ENCODE measurements at places on chromosomes 2 and 18. TPM values are rescaled to one million over a fixed set of nuclear protein-coding genes. Genes with fewer than 3 reads are reported as not detected.

GRCh38 chr2:85865539-85866164 is 23.1 kb downstream of the ST3GAL5 start:
- DNase-seq: no peak

GRCh38 chr2:10661846-10662245 is 27.9 kb downstream of the NOL10 start:
- DNase-seq: no peak

DNA sequence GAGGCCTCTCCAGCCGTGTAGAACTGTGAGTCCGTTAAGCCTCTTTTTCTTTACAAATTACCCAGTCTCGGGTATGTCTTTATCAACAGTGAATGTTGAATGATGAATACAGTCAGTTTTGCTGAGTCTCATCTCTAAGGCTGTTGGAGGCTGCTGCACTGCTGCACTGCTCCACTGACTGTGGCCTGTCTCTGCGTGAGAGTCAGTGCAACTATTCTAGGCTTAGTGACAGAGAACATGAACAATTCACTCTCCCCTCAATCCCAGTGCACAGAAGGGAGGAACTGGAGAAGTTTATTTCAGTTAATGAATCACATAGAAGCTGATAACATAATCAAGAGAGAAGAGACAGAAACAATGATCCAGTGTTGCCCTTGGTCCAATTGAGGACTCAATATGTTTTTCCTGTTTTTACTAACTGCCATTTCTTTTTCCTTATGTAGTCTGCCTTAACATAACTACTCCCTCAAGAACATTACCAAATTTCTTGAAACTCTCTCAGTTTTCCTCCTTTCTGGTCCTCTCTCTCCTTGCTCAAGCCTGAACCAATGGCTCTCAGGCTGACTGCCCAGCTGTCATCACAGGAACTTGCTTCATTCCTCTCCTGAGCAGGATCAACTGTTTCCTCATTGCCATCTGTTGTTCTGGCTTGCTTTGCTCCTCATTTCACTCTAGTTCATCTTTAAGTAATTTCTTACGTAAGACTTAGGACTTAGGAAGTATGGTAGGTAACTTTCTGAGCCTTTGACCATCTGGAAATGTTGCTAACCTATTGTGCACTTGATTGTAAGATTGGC is 483.2 kb downstream of the METTL4 start:
- DNase-seq: peak; percentile 42

DNA sequence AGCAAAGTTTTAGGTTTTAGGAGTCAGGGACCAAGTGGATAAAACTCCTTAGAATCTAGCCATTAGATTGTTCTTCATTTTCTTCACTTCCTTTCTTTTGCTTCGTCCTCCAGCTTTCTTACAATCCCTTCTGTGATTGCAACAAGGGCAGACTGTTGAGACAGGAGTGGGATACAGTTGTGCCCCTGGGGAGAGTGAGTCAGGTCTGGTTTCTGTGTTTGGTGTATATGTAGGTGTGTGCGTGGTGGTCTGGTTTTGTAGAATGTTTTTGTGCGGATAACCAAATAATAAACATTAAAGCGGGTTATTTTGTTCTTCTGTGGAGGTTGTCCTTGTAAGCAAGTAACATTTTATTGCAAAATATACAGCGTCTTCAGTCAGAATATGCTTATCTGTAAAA is 7.3 kb downstream of the INSIG2 start:
- DNase-seq: no peak

- DNase-seq: no peak
Observed at GRCh38 chr2:47217277-47217676, 62.2 kb upstream of the STPG4 start.

DNA sequence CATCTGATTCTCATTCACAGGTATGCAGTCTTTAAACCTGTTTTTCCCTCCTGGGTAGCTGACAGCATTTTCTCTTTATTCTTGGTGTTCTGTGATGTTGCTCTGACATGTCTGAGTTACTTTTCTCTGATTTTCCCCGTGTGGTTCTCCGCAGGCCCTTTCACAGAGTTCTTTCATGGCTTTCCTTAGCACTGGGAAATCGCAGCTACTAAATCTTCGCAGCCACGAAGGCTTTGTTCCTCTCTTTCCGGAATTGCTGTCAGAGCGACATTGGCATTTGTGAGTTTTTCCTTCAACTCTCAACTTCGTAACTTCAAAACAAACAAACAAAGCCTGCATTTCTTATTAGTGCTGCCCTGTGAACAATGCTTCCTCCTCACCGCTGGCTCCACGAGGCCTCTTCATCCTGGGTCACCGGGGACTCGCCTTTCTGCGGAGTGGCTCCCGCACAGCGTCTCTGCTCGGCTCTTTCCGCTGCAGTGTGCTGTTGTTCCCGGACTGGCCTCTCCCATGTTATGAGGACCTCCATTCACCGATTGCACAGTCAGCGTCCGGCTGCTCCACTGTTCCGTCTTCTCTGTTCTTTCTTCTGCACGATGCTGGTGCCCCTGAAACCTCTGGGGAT is 16.1 kb downstream of the COLEC11 start:
- DNase-seq: no peak

DNA sequence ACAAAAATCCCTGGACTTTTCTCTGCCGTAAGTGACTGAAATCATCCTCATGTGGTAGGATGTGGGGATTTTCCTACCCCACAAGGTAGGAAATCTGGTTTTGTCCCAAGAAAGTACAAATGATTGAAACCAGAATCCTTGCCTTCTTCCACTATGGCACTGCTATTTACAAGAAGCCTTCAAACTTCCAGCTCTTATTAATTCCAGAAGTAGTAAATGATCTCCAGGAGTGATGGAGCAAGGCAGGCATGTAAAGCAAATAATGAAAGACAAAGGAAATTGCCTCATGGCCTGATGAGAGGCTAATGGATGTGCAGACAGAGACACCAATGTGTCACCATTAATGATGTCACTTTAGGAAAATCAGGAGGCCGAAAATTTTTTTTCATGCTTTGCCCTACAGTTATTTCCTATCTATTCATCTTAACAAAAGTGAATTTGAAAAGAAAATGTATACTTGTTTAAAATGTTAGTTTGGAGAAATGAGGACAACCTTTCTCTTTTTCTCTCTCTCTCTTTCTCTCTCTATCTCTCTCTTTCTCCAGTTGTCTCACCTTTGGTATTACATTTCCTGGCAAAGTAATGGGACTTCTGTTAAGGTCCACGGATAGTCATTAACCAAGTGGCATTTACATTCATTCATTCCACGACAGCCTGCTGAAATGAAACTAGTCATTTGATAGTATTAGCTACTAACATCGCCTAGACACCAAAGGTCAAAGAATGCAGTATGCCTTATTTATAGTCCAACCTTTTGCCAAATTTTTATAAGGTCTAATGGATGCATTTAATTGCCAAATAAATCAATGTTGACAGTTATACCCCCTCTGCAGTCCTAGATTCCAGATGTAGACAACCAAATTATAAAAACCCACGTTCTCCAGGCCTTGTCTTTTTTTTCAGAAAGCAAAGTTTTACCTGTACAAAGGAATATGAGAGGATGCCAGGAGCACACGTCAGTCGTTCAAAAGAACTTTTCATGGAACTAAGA is 5.0 kb upstream of the EVA1A start:
- no peak for DNase-seq

DNA sequence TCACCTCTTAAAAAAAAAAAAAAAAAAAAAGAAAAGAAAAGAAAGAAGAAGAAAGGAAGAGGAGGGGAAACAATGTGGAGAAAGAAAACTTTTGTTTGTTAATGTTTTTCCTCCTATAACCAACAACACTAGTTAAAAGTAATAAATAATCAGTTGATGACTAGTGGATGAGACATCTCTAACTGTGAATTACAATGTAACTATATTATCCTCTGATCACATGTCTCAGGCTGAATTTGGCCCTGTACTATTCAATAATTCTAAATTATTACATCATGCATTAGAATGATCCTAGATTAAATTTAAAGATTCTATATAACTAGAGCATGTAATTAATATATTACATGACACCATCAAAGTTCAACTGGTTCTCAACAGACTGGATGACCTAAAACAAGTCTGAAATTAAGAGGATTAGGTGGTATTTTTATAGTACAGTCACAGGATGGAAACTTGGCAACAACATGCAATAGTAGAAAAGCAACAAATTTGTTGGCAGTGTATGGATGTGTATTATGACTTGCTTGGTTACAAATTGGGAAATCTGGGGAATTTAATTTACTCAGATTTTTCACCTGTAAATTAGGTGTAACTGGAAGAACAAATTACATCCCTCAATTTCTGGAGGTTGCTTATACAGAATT is 269.3 kb upstream of the SETBP1 start:
- DNase-seq: peak; percentile 2

DNA sequence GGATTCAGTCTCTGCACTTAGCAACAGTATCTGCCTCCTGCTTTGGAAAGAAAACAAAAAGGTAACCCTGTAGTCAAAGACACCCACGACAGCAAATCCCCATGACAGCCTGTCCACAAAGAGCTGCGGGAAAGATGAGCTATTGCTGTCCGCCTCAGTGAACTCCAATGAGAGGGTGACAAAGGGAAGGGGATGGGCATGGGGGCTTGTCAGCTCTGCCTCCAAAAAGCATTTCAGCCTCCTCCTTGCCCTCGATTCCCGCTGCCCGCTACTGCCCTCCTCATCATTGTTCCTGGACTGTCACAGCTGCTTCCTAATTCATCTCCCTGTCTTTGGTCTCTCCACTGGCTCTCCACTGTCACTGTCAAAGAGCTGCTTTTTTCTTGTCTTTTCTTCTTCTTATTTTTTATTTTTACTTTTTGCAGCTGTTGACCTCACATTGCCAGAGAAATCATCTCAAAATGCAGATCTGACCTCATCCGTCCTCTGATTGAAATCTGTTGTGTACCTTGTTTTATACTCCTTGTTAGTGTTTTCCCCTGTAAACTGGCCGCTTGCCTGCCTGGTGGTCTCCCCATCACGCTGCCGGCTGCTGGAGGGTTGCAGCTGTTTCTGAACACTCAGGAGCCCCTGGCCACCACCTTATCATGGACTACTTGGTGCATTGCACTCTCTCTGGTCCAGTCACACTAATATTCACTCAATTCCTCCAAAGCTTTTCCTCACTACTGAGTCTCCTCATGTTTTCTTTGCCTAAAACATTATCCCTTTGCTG is 7.9 kb upstream of the E2F6 start:
- DNase-seq: peak; percentile 46

- DNase-seq: no peak
Observed at GRCh38 chr2:126639276-126639675, 16.7 kb upstream of the GYPC start.

DNA sequence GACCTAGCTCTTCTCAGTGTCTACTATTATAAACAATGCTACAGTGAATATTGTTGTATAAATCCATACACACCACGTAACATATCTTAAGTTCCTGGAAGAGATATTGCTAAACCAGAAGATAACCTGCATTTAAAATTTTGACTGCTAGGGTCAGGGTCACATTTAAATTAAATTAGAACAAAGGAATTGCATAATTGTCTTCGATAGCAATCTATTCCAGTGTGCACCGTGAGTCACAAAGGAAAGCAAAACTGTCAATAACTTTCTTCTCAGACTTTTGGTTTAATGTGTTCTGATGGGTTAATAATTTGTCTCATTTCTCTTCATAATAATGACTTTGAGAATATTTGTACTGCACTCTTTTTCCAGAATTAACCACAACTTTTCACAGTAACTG is 4.2 kb downstream of the GEN1 start:
- DNase-seq: no peak

DNA sequence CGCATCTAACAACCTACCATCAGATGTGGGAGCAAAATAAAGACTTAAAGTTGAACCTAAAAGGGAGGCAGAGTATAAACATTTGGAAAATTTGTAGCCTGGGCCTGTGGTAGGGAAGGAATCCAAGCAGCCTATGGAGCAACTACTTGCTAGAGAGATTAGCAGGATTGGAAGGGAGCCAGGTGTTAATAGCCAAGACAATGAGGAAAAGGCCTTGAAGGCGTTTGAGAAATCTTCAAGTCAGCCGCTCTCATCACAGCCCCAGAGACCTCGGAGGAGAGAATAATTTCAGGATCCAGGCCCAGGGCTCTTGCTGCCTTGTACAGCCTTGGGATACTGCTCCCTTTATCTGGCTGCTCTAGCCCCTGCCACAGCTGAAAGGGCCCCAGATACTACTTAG is 219.7 kb downstream of the THSD7B start:
- DNase-seq: no peak

GRCh38 chr18:35580701-35581539 is 620 bp upstream of the GALNT1 start:
- DNase-seq: peak; percentile 78

DNA sequence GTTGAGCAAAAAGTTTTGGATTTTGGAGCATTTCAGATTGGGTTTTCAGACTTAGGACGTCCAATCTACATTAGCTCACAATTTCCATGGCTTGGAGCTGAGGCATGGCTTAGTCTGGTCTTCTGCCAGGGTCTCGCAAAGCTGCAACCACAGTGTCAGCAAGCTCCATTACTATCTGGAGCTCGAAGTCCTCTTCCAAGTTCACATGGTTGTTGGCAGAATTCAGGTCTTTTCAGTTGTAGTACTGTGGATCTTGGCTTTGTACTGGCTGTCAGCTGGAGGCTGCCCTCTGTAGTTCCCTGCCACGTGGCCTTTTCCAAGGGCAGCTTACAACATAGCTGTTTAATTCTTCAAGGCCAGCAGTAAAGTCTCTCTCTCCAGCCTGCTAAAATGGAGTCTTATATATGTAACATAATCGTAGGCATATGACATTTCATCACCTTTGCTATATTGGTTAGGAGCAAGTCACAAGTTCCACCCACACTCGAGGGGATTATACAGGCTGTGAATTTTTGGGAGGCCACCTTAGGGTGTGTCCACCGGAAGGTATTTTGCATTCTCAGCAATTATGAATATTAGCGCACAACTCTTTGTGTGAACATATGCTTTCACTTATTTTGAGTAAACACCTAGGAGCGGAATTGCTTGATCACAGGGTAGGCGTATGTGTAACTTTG is 41.5 kb upstream of the EPC2 start:
- DNase-seq: no peak

GRCh38 chr2:142097711-142098110 is 33.1 kb downstream of the LRP1B start:
- DNase-seq: no peak

DNA sequence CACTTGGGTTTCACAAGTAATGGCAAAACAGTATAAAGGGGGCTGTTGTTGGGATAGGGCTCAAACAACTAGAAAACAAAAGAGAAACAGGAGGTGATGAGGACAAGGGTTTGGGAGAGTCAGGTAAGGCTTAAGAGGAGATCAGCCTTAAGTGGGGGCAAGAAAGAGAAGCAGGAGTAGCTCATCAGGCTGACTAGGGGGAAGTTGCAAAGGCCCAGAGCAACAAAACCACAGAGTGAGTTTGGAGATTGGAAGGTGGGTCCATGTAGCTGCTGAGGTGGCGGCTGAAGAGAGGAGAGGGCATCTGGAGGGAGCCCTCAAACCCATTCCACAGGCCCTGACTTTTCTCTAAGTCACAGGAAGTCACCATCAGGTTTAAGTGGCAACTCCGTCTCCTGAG is 126.0 kb downstream of the MREG start:
- no peak for DNase-seq

GRCh38 chr2:47850198-47850597 is 56.1 kb downstream of the FBXO11 start:
- DNase-seq: no peak

Gene GPR45
- not detected for total RNA-seq

Gene AMER3
- not detected for total RNA-seq

Gene PTPRN
- 0.68 TPM for total RNA-seq

Gene HOXD13
- total RNA-seq: not detected

Gene ABCB11
- not detected for total RNA-seq

Gene SLC38A11
- total RNA-seq: 0.19 TPM

Gene MALL
- total RNA-seq: 0.16 TPM

Gene CFC1
- total RNA-seq: not detected

Gene KHK
- 0.24 TPM for total RNA-seq

Gene C2orf92
- 4.9 TPM for total RNA-seq

Measured in myocyte (in vitro differentiated cells).